ENCODE measurements at places on chromosomes 1 and 21.
A peak's percentile ranks its signal among the peaks of the same experiment; 100 is the strongest.

GRCh38 chr1:41277371-41277975 lies 35.4 kb upstream of the SCMH1 start:
- no peak for DNase-seq

DNA sequence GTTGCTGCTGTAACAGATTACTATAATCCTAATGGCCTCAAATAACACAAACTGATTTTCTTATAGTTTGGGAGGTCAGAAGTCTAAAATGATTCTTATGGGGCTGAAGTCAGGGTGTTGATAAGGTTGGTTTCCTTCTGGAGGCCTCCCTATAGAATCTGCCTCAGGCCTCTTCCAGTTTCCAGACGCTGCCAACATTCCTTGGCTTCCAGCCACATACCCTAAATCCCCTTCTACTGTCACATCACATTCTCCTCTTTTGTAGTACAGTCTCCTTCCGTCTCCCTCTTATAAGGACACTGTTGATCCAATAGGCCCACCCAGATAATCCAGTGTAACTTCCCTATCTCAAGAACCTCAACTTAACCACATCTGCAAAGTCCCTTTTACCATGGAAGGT lies 145.3 kb upstream of the NCAM2 start:
- no peak for DNase-seq

- no peak for DNase-seq
These were observed 2.1 kb downstream of the BRINP3 start for GRCh38 chr1:190475421-190476141.

- no peak for DNase-seq
These were observed 39.8 kb downstream of the TGFBR3 start for GRCh38 chr1:91846007-91846638.

DNA sequence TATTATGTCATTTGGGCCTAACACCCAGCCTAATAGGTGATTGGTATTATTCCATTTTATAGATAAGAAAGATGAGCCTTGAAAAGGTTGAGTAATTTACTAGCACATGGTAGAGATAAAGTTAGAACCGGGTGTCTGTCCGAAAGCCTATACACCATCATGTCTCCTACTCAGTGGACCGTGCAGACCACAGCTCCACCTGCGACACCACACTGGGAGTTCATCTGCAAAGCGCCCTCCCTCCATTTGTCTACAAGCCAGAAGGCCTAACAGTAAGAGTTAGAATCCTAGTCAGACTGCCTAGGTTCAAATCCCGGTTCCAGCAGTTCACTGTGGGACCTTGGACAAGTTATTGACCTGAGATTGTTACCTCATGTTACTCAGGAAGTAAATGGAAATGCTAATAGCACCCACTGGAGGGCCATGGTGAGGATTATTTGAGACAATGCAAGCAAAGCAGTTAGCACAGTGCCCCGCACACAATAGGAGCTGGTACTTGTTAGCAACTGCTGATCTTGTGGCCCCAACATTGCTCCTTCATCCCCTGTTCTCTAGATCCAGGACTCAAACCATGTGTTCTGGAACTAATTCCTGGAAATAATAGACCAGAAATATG lies 20.5 kb downstream of the ARMH1 start:
- DNase-seq: no peak

DNA sequence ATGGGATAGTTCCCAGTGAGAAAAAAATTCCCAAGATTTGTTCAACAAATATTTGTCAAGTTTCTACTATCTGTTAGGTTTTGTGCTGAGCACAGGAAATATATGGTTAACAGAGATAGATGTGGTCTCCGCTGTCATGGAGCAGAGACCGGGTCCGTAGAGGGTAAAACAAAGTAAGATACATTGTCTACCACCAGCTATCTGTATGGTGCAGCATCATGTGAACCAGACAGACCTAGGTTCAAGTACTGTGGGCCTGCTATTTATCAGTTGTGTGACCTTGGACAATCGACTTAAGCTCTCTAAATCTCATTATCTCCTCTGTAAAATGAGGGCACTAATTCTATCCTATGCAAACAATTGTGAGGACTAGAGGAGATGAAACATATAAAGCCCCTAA lies 109.8 kb downstream of the DUSP10 start:
- DNase-seq: no peak

DNA sequence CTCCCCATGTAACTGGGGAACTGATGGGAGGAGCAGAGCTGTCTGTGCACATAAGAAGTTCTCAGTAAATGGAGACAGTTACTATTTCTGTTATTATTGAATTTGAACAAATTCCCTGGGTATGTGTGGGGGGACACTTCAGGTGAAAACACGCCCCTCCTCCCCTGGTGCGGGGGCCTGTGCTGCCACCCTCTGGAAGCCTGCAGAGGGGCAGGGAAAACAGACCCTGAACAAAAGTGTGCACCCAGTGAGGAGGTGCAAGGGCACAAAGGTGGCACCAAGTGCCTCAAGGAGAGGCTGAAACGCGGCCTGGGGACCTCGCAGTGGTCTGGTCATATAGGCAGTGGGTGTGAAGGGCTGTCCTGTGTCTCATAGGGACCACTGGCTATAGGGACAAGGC lies 18.2 kb upstream of the NADK start:
- DNase-seq: no peak

GRCh38 chr1:107140703-107141490 lies at the start of gene NTNG1:
Gene NTNG1 (plus strand): TSS chr1:107141039.
- DNase-seq: peak; percentile 11

- DNase-seq: no peak
These were observed 8.0 kb upstream of the YBX1 start for GRCh38 chr1:42674214-42674613.

- DNase-seq: no peak
These were observed 9.2 kb upstream of the SLAMF8 start for GRCh38 chr1:159817276-159818041.

- DNase-seq: no peak
These were observed 81.6 kb upstream of the TTC34 start for GRCh38 chr1:2882966-2883696.

- no peak for DNase-seq
These were observed 1.7 kb downstream of the DNALI1 start for GRCh38 chr1:37558411-37558810.

GRCh38 chr1:19462781-19463503 lies 22.4 kb downstream of the CAPZB start:
- peak; percentile 46 for DNase-seq

DNA sequence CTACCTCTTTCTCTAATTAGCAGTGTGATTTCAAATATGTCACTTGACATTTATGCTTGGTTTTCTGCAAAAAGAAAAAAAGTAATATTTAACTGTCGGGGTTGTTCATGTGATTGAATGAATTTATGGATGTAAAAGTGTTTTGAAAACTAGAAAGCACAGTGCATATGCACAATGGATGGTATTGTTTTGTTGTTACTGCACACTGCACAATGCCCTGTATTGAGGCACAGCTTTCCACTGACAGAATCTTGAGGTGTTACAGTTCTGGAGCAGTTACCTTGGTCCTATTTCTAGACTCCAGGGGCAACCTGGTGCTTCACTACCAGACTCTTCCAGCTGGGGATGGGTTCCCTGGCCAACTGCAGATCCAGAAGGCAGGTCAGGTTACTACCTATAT lies 116.8 kb upstream of the L1TD1 start:
- DNase-seq: no peak

DNA sequence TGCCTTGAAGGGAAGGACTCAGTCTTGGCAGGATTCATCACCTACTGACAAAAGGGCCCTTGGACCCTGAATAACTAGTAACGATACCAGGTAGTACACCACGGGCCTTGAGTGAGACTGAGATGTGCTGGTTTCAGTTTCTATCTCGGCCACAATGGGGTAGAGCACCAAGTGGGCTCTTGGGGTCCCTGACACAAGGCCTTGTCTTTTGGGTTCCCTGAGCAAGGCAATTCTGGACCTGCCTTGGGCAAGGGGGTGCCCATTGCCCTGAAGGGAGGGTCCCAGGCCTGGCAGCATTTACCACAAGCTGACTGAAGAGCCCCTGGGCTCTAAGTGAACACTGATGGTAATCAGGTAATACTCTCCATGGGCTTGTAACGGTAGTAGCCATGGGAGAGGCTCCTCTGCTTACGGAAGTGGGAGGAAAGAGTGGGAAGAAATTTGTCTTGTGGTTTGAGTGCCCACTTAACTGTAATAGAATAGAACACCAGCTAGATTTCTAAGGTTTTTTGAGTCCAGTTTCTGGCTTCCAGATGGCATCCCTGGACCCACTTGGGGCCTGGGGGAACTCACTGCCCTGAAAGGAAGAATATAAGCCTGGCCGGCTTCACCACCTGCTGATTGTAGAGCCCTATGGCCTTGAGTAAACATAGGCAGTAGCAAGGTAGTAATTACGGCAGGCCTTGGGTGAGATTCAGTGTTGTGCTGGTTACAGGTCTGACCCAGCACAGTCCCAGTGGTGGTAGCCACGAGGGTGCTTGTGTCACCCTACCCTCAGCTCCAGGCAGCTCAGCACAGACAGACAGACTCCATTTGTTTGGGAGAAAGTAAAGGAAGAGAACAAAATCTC lies 58.5 kb downstream of the WDR4 start:
- no peak for DNase-seq

DNA sequence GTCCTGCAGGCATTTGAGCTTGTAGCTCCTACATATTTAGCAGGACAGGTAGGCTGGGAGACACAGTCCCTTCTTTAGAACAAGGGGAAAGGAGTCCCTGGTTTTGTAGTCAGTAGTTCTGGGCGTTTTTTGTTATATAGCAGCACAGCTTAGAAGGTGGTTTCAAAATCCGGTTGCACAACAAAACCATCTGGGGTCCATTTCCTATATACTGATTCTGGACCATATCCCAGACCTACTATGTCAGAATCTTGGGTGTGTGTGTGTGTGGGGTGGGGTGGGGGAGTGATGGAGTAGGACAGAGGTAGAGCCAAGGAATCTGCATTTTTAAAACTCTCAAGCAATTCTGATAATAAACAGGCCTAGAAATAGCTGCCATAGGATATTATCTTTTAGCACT lies 21.6 kb downstream of the METTL13 start:
- DNase-seq: no peak

GRCh38 chr1:55376897-55377296 lies 161.7 kb upstream of the USP24 start:
- no peak for DNase-seq

- no peak for DNase-seq
These were observed 14.8 kb upstream of the DDR2 start for GRCh38 chr1:162617513-162617912.

GRCh38 chr1:46969014-46969619 lies 27.8 kb upstream of the CYP4A11 start:
- DNase-seq: no peak

DNA sequence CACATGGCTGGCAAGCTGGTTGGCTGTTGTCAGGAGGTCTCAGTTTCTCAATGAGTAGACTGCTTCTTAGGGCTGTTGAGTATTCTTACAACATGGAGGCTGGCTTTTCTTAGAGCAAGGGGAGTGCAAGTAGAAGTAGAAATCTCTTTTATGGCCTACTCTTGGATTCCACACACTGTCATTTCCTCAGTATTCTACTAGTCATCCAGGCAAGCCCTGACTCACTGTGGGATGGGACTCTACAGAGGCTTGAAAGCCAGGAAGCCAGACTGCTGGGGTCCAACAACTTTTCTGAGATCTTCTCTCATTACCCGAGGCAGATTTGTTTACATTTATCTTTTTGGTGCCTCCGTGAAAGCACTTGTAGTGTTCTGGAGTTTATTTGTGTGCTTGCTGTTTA lies 196.2 kb upstream of the APP start:
- no peak for DNase-seq

- DNase-seq: no peak
These were observed 122.7 kb downstream of the ZBTB18 start for GRCh38 chr1:244173769-244174168.

GRCh38 chr21:38770660-38771059 lies 35.1 kb upstream of the ETS2 start:
- DNase-seq: no peak

- no peak for DNase-seq
These were observed 21.3 kb downstream of the MX1 start for GRCh38 chr21:41447356-41447755.
